ENCODE measurements at places on chromosomes 7 and 10. TPM values are rescaled to one million over a fixed set of nuclear protein-coding genes. Genes with fewer than 3 reads are reported as not detected.

DNA sequence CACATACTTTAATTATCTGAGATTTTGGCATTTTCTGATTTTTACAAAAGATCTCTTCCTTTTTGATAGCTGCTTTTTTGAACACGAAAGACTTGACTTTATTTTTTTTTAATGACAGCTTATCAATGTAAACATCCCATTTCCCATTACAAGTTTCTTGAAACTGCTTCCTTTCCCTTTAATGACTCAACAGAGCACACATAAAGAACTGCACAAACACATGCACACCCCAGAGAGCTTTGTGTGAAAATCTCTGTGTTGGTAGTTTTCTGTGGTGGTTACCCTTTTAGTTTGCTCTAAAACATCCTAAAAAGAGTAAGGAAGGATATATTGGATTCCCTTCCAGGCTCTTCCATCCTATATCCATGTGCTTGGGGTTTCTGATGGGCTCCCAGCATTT lies 125.1 kb upstream of the ZNF32 start:
- DNase-seq: no peak

GRCh38 chr7:106853250-106853908 lies 11.7 kb upstream of the PIK3CG start:
- no peak for DNase-seq

DNA sequence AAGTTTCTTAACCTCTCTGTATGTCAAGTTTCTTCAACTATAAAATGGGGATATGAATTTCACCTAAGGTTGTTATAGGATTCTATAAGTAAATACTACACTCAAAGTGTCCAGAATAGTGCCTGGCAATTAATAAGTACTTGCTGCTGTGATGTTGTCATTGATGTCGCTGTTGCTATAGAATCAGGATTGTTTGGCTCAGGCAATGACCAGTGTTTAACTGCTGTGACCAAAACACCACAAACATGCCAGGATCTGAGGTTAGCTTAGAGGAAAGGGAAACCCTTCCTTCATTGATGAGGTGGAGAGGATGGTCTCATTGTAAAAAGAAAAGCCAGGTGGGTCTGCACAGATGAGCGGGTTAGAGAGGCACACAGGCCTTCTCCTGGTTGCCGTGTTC lies 223.1 kb upstream of the INHBA start:
- no peak for DNase-seq

- DNase-seq: peak; percentile 7
Observed at GRCh38 chr10:6136215-6137201, 47.7 kb downstream of the RBM17 start.

DNA sequence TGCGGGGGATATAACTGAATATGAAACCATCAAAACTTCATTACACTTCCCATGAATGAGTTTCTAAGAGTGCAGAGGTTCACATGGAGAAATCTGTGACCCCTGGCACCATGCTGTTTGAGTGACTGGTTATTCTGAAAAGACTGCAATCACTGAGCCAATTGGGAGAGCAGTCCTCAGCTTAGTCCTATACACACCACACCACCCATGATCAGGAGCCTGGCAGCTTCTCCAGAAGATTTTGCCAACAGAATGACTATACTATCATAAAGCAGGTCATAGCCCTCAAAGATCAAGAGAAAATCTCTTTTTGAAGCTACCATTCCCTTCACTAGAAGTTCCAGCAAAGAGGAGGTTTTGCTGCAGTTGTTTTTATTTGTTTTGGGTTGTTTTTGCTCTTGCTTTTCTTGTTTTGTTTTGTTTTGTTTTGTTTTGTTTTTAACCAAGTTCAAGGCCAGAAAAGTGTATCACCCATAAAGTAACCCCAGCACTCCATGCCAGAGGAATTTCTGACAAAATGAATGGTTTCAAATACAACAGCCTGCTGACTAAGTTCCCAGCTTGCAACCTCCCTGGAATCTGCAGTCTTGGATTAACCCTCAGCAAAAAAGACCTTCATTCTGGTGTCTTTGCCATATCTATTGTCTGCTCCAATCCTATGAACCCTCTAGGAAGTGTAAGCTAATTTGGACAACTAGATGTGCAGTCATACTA lies 19.7 kb upstream of the HGF start:
- no peak for DNase-seq

DNA sequence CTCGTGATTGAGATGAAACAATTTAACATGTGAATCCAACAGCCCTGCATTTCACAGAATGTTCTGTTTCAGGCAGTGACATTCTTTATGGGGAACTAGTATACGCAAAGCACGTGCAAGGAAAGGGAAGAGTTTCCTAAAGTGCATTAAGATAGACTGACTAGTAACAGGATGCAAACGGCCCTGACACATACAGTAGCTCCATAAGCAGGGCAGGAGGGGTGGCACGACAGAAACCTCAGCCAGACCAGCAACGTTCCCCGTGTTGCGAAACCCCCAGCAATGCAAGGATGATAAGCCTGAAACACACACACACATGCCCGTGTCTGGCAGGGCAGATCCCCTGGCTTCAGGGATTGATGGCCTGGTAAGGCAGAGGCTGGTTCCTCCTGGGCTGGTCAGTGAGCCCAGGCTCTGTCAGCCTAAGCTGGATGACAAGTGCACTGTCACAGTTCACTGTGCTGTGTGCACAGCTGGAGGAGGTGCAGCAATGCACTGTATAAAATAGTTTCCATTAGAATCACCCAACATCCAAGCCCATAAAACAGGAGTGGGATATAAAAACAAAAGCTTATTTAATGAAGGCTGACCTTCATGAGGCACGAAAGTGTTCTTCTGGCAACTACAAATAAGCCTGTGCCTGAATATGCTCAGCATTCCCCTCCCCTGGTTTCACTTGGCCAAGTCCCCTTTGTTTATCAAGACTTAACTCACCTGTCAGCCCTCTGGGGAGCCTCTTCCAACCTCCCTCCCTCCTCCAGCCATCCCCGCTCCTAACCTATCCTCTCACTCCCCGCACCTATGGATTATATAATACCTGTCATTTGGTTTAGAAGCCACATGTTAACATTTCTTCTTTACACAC lies 88.8 kb downstream of the GSAP start:
- DNase-seq: no peak

Gene ITIH2
- 0.22 TPM for total RNA-seq

Data from ovary (tissue), 10 donors.